Frontal cortex (tissue), 4 donors: ENCODE measurements at places on chromosomes 5 and 9. TPM values are rescaled to one million over a fixed set of nuclear protein-coding genes. Genes with fewer than 3 reads are reported as not detected.

The INSL4 gene
- total RNA-seq, result not detected

The MBLAC2 gene
- total RNA-seq, result 17.9 TPM

The SHISAL2B gene
- not detected for total RNA-seq

The C5 gene
- total RNA-seq, result 7.7 TPM

The ZNF782 gene
- 48.5 TPM for total RNA-seq

The MYMK gene
- not detected for total RNA-seq

The FEM1C gene
- 62.8 TPM for total RNA-seq

The SLCO4C1 gene
- 0.82 TPM for total RNA-seq

The SAXO1 gene
- total RNA-seq, result not detected

The PCDHA1 gene
- 8.6 TPM for total RNA-seq

The IPO11 gene
- 39.9 TPM for total RNA-seq

The SLC6A3 gene
- not detected for total RNA-seq

The C9orf72 gene
- 53.0 TPM for total RNA-seq

The MCC gene
- 10.2 TPM for total RNA-seq

The DPYSL3 gene
- total RNA-seq, result 888 TPM

The PLAC8L1 gene
- 0.82 TPM for total RNA-seq

The ZDHHC11B gene
- total RNA-seq, result 4.5 TPM

The TAF11L7 gene
- not detected for total RNA-seq

The C5orf34 gene
- total RNA-seq, result 6.1 TPM

The SCGB3A2 gene
- total RNA-seq, result not detected

The MTRR gene
- 18.3 TPM for total RNA-seq

The WHRN gene
- 0.41 TPM for total RNA-seq

The PTGES gene
- total RNA-seq, result 3.7 TPM

The CCDC171 gene
- 28.9 TPM for total RNA-seq

The C7 gene
- 8.2 TPM for total RNA-seq

The HTR1A gene
- total RNA-seq, result 20.4 TPM

The GBGT1 gene
- total RNA-seq, result 2.0 TPM

The KLF4 gene
- 2.0 TPM for total RNA-seq

The DCANP1 gene
- total RNA-seq, result not detected

The MRRF gene
- total RNA-seq, result 24.5 TPM

The IFNE gene
- total RNA-seq, result under 0.01 TPM

The C9 gene
- under 0.01 TPM for total RNA-seq

The SLC6A7 gene
- 2.9 TPM for total RNA-seq

The STK32A gene
- 4.1 TPM for total RNA-seq
